ENCODE measurements at places on chromosomes 6 and 20.

DNA sequence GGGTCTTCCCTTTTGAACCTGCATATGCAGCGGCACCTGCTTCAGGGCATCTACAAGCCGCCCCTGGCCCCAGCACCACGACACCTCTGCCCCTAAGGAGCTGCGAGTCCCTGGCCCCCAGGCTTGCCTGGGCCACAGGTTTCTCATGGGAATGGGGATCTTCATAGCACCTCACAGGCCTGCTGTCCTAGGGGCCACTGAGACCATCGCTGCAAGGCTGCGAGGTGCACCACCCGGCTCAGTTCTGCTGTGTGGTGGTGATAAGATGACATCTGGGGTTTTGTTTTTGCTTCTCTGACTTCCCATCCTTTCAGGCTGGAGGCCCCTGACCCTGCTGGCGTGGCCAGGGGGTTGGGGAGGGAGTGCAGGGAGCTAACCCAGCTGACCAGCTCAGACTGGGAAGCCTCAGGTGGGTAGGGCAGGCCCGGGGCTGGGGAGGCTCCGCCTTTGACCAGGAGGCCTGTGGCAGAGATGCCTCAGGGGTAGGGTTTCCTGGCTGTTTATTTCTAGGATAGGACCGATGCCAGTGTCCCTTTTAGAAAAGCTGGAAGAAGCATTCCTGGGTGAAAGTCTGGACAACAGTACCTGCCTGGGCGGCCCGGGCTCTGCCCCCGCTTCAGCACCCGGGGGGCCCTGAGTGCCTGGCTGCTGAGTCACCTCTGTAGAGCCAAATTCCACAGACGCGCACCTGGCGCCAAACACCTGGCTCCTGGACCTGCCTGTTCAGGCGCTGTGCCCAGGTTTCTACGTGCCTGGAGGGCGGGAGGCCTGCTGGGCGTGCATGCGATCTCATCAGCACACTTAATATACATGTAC, 264.7 kb downstream of the DLL1 start:
- no peak for DNase-seq

- DNase-seq = peak; percentile 85
Observed at GRCh38 chr6:35259948-35260590, 534 bp downstream of the ZNF76 start.

- DNase-seq = no peak
Observed at GRCh38 chr6:162332365-162332764, 395.2 kb downstream of the PRKN start.

GRCh38 chr20:4846821-4847220, 125.1 kb downstream of the PRND start:
- no peak for DNase-seq

DNA sequence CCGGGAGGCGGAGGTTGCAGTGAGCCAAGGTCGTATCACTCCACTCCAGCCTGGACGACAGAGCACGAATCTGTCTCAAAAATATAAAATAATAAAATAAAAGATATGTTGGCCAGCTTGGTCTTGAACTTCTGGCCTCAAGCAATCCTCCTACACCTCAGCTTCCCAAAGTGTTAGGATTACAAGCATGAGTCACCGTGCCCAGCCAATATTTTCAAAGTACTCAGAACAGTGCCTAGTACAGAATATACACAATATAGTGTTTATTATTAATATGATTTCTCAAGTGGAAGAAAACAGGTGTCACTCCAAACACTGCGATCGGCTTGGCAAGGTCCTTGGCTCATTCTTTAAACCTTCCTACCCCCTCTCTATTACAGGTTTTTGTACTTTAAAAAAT, 3.1 kb downstream of the FAM210B start:
- DNase-seq = no peak

GRCh38 chr6:76035713-76036112, 36.7 kb downstream of the IMPG1 start:
- no peak for DNase-seq

GRCh38 chr6:12348530-12349511, 58.7 kb downstream of the EDN1 start:
- no peak for DNase-seq

- DNase-seq = no peak
Observed at GRCh38 chr6:111743862-111744692, 129.2 kb downstream of the FYN start.

GRCh38 chr20:63664143-63664851, 6.2 kb downstream of the RTEL1 start:
- DNase-seq = no peak

DNA sequence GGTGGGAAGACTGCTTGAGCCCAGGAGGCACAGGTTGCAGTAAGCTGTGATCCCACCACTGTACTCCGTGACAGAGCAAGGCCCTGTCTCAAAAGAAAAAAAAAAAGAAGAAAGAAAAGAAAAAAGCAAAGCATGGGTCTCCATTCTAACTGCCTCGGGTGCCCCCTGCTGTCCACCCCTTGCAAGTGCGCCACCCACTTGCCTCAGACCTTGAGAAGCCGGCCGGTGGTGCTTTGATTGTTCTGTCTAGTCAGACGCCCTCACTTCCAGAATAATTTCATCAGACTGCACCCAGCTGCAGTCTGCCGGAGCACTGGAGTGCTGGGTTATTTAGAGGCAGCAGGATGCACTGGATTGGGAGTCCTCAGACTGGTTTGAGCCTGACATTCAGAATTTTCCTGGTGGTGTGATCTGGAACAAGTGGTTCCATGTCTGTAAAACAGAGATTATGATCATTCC, 17.6 kb upstream of the TM9SF4 start:
- peak; percentile 89 for DNase-seq

DNA sequence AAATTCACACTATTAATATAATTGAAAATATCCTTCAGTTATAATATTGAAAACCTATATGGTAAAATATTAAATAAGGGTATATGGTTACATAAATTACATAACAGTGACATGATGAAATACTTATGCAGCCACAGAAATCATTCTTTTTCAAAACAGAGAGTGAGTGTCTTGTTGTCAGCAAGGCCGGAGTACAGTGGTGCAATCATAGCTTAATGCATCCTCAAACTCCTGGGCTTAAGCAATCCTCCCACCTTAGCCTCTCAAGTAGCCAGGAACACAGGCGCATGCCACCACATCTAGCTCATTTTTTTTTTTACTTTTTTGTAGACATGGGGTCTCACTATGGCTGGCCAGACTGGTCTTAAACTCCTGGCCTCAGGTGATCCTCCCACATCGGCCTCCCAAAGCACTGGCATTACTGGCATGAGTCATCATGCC, 40.4 kb downstream of the FAM8A1 start:
- no peak for DNase-seq

All from activated CD8-positive, alpha-beta memory T cell treated with anti-CD3 and anti-CD28 coated beads for 24 hours (primary cell).